ENCODE measurements at places on chromosomes 2 and 18.

DNA sequence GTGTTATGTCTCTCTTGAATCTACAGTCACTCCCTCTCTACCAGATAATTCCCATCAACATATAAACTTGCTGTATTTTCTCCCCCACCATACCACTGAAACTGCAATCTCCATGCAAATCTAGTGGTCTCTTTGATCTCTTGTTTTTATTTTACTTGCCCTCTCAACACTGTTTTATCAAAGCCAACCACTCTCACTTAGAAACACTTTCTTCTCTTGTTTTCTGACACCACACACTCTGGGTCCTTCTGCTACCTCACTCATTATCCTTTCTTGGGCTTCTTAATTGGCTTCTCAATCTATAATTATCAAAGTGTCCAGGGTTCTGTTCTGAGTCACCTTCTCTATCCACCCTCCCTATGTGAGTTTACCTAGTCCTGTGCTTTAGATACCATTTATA lies 2.0 kb upstream of the MCFD2 start:
- no peak for DNase-seq

DNA sequence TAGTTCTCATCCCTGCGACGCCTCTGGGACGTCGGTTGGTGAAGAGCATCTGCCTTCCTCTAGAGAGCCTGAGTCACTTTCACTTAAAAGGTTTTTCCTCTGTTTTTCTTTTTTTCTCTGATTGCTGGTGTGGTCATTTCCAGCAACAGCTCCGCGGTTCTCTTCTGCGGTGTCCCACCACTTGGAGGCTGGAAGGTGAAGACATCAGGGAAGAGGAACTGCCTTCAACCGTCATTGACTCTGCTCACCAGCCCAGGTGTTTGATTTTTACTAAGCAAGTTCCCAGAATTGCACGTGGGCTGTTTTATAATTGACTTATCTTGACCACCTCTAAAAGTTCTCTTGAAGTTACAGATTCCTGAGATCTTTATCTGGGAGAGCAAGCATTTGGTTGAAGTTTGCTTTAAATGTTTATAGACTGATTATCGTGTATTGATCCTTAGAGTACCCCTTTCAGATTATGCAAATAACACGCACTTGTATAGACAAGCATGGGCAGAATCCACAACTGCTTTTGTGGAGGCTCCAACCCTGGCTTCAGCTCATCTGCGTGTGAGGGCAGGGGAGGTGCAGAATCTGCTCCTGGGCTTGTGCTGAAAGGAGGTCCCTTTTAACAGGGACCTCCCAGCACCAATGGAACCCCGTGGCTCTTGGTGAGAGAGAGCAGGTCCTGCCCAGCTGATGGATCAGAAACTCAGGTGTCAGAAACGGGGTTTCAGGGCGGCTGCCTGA lies 3.5 kb downstream of the CTDP1 start:
- no peak for DNase-seq

- no peak for DNase-seq
These were observed 100.5 kb downstream of the SPOPL start for GRCh38 chr2:138602166-138602460.

DNA sequence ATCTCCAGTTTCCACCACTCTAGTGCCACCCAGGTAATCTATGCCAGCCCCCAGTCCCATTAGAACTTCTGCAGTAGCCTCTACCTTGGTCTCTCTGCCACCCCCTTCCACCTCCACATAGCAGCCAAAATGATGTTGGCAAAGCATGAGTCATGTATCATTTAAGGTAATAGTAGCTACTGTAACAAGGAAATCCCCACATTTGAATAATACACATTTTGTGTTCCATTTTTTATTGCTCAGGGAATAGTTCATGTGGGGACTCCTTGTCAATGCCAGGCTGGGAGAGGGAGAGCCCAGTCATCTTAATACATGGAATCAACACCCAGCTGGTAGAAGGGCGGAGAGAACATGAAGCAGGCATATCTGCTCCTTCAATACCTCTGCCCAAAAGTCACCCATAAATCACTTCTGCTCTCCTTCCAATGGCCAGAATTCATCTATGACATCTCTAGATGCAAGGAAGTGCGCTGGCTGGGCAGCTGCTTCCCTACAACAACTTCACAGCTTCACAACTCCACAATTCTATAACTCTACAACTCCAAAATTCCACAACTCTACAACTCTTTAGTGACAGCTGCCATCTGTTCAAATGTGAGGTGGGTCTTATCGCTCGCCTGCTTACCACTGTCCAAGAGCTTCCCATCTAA lies 70.6 kb upstream of the GLS start:
- no peak for DNase-seq

GRCh38 chr2:101251844-101252407 lies 760 bp upstream of the CNOT11 start:
- no peak for DNase-seq

- no peak for DNase-seq
These were observed 39.0 kb upstream of the SNED1 start for GRCh38 chr2:240959214-240959940.

GRCh38 chr2:127014224-127014623 lies 92.7 kb downstream of the BIN1 start:
- DNase-seq: no peak

GRCh38 chr2:111705711-111706336 lies 178.2 kb downstream of the ANAPC1 start:
- no peak for DNase-seq

DNA sequence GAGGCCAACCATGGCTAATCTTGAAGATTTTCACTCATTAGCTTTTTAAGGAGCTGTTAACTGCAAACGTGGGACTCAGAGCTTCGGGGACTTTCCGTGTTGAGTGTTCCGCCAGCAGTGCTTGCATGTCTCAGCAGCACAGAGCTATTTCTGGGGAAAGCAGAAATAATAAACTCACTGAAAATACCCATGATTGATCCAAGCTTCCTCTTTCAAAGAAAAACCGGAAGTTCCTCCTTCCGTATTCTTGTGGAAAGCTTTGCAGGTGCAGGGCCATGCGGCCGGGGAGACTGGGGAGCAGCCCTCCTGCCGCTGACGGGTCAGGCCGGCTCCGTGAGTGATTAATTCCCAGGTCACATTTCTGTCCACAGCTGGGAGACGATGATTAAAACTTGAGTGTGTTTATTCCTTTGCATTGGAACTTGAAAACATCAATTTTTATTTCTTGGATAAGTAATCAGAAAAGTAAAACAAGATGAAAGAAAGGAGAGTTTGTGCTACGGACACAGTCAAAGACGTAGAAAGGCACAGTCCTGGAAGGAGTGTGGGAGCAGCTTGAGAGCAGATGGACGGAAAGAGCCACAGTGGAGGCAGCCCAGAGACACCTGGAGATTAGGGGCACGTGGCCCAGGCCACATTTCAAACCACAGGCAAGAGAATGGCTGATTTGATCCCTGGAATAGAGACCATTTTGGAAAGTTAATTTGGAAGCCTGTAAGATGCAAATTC lies 54.2 kb upstream of the CTDP1 start:
- DNase-seq: no peak

- no peak for DNase-seq
These were observed 26.3 kb upstream of the YWHAQ start for GRCh38 chr2:9657083-9657482.

DNA sequence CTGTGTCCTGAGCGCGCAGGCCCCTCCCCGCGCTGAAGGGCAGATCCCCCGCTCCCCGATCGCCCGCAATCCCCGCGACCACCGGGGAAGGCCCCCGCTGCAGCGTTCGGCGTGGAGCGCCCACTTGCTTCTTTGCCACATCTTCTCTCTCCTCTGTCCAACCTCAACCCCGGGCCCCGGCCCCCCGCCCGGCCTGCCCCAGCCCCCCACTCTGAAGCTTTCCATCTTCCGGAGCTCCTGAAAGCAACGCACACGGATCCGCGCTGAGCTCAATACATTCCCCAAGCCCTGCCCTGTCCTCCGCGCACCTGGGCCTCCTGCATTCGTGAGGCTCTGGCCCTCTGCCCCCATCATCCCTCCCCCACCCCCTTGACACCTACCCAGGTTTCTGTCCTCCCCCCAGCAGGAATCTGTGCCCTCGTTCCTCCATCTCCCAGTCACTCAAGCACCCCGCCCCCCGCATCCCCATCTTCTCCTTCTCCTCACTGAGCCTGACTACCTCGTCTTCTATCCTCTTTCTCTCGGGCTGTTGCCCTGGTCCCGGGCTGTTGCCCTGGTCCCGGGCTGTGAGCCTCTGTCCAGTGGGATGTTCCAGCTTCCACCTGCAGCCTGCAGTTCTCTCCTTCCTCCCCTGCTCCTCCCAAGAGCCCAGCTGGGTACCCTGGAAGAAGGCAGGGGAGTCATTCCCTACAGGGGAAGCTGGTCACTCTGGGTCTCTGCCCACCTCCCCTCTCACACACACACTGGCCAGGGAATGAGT lies 7.8 kb downstream of the SPEG start:
- no peak for DNase-seq

DNA sequence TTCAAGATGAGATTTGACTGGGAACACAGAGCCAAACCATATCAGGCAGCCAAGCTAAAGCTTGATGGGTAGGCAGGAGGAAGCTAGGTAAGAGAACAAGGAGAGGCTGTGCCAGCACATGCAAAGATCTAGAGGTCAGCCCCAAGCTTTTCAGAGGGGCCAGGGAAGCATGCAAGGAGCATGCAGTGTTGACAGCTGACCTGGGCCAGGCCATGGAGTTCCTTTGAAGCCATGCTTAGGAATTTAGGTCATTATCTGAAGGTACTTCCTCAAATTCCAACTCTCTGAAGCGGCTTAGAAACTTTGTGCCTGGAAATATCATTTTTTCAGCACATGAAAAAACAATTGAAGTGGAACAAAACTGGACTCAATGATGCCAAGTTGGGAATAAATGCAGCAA lies 130.8 kb downstream of the SPAG16 start:
- no peak for DNase-seq

GRCh38 chr2:137975280-137976271 lies 11.3 kb downstream of the HNMT start:
- peak; percentile 45 for DNase-seq

DNA sequence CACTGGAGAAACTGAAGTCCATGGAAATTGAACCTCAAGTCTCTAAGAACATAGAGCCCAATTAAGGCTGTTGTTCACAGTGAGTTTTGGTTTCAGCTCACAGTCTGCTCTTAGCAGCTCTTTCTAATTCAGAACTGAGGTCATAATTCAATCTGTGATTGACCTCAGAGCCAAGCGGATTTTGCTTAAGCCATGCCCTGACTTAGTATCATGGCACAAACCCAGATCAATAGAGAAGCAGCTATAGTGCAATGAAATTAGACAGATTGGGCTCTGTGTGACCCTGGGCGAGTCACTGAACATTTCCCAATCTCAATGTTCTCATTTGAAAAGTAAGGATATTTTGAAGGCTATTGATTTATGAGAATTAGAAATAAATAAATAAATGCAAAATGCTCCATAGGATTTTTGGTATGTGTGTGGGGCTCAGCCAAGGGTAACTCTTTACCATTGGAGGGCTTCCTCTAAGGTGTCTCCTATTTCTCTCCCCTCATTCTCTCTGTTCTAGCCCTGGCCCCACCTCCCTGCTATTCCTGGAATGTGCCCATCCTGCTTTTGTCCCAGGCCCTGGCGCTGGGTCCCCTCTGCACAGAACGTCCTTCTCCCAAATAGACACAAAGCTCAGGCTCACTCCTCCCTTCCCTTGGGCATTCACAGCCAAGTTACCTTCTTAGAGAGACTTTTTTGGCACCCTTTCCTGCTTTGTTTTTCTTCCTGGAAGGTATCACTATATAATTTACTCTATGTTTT lies 239.6 kb downstream of the LPIN1 start:
- no peak for DNase-seq

- no peak for DNase-seq
These were observed 41.5 kb upstream of the LTBP1 start for GRCh38 chr2:32905270-32905669.

DNA sequence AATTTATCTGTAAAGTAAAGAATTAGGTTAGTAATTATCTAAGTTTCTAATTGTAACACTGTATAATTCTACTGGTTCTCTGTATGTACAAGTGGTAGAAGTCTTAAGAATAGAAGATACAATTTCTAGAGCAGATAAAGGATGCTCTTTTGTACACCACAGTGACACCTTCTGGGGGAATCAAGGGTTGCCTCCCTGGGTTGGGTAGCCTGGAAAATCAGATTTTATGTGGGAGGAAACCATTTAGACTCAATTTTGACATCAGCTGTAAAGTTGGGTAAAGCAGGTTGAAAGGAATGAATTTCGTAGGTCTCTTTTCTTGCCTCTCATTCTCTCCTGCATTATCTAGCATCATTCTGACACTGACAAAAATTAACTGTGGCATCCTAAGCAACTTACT lies 354.8 kb downstream of the DCC start:
- DNase-seq: no peak

GRCh38 chr18:79954791-79955190 lies 3.3 kb upstream of the SLC66A2 start:
- DNase-seq: no peak

DNA sequence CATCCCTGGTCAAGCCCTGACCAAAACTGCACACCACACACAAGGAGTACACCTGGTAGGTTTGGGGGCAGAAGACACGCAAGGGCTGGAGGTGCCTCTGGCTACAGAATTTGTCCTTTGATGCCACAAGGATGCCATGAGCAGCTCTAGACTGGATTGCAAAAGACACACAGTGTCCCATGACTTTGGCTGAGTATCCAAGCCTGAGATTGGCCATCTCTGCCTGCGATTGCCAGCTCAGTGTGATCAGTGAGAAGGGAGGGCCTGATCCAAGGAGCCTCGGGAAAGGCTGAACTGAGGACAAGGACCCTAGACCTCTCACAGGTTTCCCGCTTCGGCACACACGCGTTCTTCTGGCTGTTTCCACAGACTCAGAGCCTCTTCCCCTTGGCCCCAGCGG lies 60.0 kb upstream of the FOSL2 start:
- DNase-seq: no peak

DNA sequence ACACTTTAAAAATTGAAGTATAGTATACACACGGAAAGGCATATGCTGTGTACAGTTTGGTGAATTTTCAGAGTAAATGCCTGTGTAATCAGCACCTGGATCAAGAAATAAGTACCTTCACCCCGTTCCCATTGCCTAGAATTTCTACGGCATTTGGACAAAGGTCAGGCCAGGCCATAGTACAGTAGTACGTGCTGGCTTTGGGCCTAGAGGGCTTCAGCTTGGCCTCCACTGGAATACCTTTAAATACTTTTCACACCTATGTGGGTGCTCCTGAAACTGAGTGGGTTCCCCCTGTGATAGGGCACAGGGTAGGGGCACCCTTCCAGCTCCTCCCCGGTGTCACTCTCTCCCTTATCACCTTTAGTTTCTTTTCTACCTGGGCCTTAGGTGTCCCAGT lies 26.5 kb downstream of the TET3 start:
- no peak for DNase-seq

DNA sequence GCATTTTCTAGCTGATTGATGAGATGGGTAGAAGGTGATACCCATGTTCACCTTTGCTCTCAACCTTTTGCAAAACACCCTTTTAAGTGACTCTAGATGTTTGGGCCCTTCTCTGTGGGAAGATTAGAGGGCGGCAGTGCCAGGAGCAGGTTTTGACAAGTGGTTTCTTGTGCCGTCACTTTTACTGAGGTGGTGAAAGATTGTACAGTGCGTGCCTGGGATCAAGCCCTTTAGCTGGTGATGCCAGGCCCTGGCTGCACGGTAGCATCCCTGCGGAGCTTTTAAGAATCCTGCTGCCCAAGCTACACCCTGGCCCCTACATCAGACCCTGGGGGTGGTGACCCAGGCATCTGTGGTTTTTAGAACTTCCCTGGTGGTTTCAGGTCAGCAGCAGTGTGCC lies 29.1 kb downstream of the MTCL1 start:
- no peak for DNase-seq

GRCh38 chr18:78790960-78791359 lies 188.7 kb upstream of the SALL3 start:
- no peak for DNase-seq

- DNase-seq: no peak
These were observed 176.3 kb upstream of the DSEL start for GRCh38 chr18:67692811-67693210.
